Inflammatory macrophage treated with lipopolysaccharide for 1 hour (primary cell): ENCODE measurements at places on chromosomes 4 and X.

DNA sequence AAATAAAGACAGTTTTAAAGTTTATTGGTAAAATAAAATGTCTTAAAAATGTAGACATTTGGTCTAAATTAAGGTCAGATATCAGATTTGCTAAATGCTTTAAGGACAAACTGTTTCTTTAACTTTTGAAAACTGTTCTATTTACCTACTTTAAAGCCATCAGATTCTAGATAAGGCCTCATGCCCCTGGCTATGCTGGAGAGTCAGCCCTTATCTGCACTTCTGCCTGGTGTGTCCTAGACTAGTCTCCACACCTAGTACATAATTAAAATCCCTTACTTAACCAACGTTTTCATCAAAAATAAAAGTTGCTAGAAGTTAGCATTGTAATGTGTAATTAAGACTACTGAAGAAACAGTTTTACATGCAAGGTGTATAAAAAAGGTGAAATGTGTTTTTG lies 25.6 kb downstream of the HSD17B11 start:
- no peak for DNase-seq

DNA sequence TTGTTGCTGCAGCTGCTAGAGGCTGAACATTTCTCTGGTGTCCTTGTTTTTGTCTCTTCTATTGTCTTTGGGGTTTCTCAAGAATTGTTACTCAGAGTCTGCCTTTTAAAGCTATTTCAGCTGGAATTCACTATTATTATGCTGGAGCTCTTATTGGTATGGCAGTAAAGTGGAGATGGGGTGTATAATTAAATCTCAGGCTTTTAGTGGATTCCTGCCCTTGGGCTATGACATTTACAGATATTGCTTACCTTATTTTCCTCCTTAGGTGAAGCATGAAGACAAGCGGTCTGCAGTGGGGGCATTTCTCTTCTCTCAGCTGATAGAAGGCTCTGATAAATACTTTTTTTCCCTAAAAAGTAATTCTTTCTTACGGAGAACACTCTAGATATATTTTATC lies 1656.6 kb upstream of the IGFBP7 start:
- no peak for DNase-seq

- peak; percentile 46 for DNase-seq
These were observed 103.8 kb upstream of the QRFPR start for GRCh38 chr4:121484633-121485032.

GRCh38 chr4:133131829-133132460 lies 17.1 kb upstream of the PCDH10 start:
- no peak for DNase-seq

DNA sequence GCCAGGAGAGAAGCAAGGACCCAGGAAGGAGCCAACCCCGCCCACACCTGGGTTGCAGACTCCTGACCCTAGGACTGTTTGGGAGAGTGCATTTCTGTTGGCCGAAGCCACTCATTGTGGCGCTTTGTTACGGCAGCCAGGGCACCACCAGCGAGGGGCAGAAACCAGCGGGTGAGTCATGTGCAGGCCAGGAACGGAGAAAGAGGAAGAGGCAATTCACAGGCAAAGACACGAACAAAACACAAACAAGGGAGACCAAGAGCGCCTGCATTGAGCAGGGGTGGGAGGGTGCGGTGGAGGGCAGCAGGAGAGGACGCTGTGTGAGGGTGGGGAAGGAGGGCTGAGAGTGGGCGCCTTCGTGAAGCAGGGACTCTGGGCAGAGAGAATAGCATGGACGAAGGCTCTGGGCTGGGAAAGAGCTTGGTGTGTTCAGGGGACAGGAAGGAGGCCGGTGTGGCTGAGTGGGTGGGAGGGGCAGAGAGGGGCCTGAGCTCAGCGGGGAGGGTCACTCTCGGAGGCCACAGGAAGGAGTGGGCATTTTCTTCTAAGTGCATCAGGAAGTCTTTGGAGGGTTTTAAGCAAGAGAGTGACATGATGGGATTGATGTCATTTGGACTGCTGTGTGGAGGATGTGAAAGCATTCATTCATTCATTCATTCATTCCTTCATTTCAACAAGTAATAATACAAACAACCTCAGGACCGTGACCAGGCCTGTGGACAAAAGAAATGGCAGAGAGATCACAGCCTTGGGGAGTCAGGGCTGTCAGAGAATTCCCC lies 12.2 kb upstream of the WFS1 start:
- peak; percentile 74 for DNase-seq

DNA sequence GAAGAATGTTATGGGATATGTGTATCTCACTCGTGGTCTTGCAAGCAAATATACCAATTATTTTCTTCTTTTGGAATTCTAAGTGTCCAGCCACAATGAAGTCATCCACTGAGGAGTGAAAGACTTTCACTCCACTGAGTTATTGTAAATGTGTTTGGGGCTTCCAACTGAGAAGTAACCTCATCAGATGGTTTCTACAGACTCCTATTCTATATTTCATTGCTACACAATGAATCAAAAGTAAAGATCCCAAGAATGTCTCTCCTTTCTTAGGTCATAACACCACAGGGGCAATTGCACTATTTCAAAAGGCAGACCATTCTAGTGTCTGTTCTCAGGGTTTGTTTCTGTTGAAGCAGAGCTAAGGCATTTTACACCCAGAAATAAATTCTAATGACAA lies 12.3 kb upstream of the VCX2 start:
- DNase-seq = no peak

DNA sequence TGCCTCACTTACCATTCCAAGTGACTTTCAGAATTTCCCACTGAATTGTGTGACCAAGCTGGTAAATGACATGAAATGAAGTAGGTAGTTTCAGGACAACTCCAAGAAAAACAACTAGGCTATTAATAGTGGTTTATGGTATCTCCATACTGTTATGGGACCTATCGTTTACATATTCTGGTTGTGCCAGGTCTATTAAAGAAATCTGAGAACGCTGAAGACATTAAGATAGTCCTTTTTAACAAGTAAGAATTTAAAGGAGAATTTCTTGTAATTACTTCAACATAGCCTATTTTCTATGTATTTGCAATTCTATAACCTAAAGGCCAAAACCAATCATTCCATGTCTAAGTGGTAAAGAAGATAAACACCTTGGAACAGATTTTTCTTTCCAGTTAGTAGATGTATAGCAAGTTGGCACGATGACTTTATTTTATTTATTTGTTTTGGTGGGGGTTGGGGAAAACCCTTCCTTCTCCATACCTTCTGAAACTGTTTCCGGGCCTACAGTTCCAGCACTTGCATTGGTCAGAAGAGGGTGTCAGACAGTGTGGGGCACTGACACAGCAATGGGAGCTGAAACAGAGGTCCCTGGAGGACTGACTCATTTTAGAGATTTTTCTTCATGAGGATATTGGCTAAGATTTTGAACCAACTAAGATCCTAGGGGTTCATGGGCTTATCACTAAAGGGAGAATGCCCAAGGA lies 7.6 kb upstream of the DCLK2 start:
- no peak for DNase-seq

DNA sequence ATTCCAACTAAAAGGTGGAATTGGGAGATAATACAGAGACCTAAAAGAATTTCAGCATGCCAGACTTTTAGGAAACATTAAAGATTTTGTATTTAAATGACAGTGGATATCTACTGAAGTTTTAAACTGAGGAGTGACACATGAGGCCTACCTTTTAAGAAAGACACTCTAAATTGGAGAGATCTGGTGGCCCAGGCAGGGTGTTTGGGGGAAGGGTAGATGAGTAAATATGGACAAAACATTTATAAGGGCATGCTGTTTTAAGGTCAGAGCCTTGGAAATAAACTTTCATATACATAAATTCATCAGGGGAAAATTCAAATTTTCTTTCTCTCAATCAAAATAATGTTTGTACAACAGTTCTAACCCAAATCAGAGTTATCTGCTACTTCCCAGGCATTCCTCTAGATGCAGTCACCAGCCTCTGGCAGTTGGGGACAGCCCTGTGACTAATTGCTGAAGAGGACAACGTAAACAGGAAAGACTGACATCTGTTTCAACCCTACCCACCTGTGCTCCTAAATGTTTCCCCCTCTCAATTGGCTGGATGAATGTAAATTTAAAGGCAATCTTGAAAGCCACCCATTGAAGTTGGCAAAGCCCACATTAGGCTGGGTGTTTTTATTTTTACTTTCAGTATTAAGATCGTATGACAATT lies 1646.9 kb upstream of the ADGRL3 start:
- peak; percentile 3 for DNase-seq

DNA sequence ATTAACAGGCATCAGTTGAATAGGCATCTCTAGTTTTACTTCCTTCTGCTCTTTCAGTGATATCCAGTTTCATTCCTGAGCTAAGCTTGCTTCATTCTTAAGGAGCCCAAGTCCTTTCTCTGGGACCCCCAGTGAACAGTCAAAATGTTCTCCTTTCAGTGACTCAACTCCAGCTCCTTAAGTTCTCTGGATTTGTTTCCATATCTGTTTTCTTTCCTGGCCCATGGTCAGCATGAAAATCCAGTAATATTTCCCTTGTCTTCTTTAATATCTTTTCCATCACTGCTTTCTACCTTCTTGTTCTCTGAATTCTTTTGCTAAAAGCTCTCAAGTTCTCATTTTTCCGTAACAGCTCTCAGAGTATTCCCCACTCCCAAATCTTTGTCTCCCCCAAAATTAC lies 25.5 kb downstream of the ADGRL3 start:
- DNase-seq = no peak

GRCh38 chrX:35507701-35508100 lies 290.4 kb upstream of the MAGEB16 start:
- DNase-seq = no peak

GRCh38 chr4:138908134-138908533 lies 107.4 kb upstream of the NOCT start:
- no peak for DNase-seq

- no peak for DNase-seq
These were observed 70.5 kb upstream of the CBLL2 start for GRCh38 chrX:22202251-22202650.

- DNase-seq = no peak
These were observed 54.5 kb downstream of the FAM184B start for GRCh38 chr4:17726911-17727310.

- DNase-seq = no peak
These were observed 13.6 kb downstream of the JADE1 start for GRCh38 chr4:128823025-128823661.

DNA sequence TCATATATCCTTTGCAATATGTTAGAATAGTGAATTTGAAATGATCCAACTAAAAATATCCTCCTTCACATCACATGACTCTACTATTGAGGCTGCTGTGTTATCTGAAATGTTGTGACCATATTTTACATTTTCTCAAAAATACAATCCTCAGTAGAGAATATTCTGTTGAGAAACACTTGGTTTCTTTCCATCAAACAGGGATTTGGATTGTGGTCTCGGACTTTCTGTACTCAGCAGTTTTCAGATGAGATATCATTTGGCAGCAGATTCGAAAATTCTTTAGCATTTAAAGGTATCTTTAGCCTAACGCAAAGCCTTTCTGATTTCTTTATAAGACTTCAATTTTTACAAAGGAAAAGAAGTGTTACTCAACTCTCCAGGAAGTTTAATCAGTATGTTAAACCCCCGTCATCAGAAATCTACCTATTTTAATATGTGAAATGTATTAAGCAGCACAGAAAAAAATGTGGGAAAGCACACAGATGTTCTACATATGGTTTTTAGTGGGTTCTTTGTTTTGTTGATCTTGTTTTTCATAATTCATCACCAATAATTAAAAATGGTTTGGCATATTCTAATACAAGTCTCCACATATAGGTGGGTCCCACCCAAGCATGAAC lies 55.4 kb upstream of the ANXA3 start:
- DNase-seq = no peak

GRCh38 chr4:83334425-83335241 lies at the start of gene HPSE:
Gene HPSE (minus strand): TSS chr4:83334848. CDS start chr4:83334782, 66 bp downstream.
- DNase-seq = peak; percentile 64

- no peak for DNase-seq
These were observed 11.0 kb downstream of the GNRHR start for GRCh38 chr4:67743194-67743593.

GRCh38 chr4:163172647-163173046 lies 6.0 kb upstream of the NAF1 start:
- DNase-seq = no peak

- no peak for DNase-seq
These were observed 1.7 kb upstream of the STIM2 start for GRCh38 chr4:26858947-26859401.

- DNase-seq = no peak
These were observed 35.4 kb upstream of the TMEM184C start for GRCh38 chr4:147581606-147582350.

DNA sequence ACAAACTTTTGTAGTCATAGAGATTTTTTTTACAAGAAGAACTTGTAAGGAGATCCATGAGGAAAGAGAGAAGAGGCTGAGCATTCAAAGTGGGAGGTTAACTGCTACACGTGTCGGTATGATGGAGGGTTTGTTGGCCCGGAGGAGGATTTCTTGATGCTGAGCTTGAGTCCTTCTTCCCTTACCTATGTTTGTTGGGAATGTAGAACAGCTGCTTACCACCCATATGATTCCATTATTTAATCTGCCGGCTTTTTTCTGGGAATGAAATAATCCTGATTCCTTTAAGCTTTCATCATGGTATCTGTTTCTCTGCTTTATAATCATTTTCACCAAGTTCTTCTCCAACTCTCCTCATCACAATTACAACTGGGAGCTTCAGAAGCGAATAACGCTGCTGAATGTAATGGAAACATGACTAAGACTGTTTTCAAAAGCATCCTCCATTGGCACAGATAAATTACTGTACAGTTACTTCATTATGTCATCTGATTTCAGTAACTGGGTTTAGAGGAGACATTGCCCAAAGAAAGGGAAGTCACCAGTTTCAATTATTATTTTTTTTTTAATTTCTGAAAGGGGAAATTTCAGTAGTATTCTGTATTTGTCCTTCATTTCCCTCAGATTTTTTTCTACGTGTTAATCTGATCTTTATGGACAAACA lies 420.6 kb downstream of the SPRY1 start:
- DNase-seq = peak; percentile 81

GRCh38 chrX:65690057-65690855 lies 22.8 kb downstream of the MSN start:
- peak; percentile 72 for DNase-seq

- no peak for DNase-seq
These were observed 26.2 kb downstream of the TMEM144 start for GRCh38 chr4:158236304-158237030.

GRCh38 chrX:53128097-53128749 lies 34.3 kb downstream of the KANTR start:
- DNase-seq = no peak

DNA sequence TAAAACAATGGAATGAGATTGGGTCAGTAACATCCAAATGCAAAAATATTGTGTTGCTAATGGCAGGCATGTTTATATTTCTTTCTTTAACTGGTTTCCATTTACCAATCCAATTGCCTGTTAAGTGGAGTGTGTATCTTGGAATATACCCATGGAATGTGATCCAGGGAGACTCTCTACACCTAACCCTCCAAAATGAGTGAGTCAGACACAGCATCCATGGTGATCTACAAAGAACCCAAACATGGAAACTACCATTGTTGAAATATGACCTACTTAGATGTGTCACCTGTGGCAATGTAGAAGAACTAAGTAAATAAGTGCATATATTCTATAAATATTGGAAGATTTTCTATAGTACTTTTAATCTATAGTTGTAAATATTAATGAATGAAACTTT lies 110.3 kb downstream of the AREG start:
- no peak for DNase-seq

- DNase-seq = no peak
These were observed 1.7 kb downstream of the FRAS1 start for GRCh38 chr4:78058591-78059523.

GRCh38 chrX:42804524-42804923 lies 26.6 kb upstream of the PPP1R2C start:
- DNase-seq = no peak
